ENCODE measurements at places on chromosomes 16 and 17.

GRCh38 chr16:50469744-50470321, 78.4 kb upstream of the NKD1 start:
- no peak for DNase-seq

DNA sequence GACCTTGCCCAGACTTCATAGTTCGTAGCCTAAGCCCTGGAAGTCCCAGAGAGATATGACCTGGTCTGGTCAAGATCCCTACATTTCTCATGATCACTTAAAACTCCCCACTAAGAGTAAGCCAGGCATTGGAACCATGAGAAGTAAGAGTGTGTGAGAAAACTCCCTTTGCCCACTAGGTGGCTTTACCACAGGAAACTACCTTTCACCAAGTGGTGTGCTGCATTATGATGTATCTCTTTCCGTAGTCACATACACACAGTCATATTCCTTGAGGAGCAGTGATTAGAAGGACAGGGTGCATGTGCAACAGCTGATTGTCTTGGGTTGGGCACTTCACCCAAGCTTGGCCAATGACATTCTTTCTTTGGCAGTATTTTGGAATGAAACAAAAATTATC, 639.3 kb downstream of the KCNJ2 start:
- DNase-seq, result no peak

- DNase-seq, result no peak
These were observed 568 bp downstream of the GAS2L2 start for GRCh38 chr17:35752471-35752870.

GRCh38 chr16:30184096-30184890, 891 bp downstream of the CORO1A start:
- DNase-seq, result peak; percentile 23

GRCh38 chr17:17356931-17357270, 53.7 kb downstream of the NT5M start:
- DNase-seq, result no peak

DNA sequence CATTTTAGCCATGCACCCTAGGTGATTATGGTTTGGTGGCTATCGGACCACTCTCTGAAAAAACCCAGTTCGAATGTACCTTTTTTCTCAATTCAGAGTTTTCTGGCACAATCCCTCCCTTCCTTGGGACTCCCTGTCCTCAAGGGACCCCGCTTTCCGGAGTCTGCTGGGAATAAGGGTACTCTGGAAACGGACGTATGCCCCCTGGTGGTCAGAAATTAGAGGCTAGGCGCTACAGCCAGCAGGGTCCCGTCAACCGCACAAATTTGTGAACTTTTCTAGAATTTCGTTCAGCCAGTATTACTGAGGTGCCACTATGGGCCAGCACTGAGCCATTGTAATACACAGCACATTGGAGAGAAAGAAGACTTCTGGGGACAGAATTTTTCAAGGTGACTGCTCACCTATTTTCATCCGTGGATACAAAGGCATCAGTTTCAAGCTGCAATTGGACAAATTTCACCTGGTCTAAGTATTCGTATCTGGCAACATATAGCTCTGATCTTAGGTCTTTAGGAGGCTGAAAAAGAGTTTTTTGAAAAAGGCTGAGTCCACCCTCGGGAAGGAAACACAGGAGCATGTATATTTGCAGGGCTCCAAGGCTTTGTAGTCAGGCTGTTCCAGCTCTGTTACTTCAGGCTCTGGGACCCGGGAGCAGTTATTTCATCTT, 27.1 kb upstream of the CRYBA1 start:
- peak; percentile 78 for DNase-seq

DNA sequence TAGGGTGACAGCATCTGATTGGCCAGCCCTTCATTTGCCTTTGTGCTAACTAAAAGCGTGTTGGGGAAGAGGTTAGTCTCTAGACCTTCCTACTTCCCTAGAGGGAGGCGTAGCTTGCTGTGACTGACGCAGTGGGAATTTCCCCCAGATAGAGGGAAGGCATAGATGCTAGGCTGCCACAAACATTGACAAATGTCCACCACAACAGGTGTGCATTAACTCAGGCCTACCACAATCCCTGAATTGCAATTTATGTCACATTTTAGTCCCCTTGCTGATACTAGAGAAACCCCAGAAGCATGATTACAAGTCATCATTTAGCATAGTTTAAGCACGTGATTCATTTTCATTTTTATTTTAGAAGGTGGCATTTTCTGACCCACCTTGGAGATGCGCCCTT, 76.3 kb upstream of the WSB1 start:
- no peak for DNase-seq

- no peak for DNase-seq
These were observed 161.3 kb upstream of the GSE1 start for GRCh38 chr16:85451641-85452363.

- no peak for DNase-seq
These were observed 452.0 kb downstream of the NPIPA7 start for GRCh38 chr16:16830973-16831372.

DNA sequence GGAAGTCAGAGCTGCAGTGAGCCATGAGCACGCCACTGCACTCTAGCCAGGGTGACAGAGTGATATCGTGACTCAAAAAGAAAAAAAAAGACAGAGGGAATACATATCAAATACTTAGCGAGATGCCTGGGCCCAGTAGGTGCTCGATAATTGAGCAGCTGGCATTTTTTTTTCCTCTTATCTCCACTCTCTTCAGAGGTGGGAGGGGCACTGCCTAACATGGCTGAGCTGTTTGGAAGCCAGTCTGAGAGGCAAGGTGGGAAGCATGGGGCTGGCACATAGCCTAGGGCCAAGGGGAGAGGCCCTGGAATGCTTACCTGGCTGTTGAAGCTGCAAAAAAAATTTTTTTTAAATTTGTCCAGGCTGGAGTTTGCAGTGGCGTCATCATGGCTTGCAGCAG, 38.4 kb downstream of the HIC1 start:
- DNase-seq, result no peak

- DNase-seq, result no peak
These were observed 396.4 kb upstream of the CCL2 start for GRCh38 chr17:33858682-33859081.

- DNase-seq, result no peak
These were observed 5.2 kb downstream of the SLC12A4 start for GRCh38 chr16:67963292-67963661.

DNA sequence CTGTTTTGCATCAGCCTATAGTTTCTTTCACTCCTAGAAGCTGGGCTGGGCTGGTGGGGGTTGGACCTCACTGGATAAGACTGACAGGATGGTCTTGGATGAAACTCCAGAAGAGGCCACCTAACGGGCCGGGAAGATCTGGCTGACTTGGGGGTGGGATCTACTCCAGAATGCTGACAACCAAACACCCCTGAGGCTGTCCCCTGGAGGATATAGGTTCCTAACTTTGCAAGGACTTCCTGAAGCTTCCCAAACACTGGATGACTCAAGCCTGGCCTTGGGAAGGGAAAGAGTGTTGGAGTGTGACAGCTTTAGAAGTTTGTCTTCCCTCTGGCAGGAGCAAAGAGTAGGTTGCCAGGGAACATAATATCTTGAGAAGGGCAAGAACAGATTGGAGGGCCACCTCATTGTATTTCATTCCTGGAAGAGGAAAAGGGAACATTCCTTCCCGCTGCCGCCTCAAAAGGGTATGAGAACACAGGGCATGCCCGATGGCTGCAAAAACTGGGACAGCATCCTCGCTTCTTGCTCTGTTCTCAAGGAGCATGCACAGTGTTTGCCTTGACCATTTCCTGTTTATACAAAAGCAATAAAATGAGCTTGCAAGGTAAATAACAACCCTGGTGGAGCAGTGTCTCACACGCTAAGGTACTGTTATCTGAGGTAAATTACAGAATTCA, 6.8 kb upstream of the CYB5B start:
- peak; percentile 43 for DNase-seq

DNA sequence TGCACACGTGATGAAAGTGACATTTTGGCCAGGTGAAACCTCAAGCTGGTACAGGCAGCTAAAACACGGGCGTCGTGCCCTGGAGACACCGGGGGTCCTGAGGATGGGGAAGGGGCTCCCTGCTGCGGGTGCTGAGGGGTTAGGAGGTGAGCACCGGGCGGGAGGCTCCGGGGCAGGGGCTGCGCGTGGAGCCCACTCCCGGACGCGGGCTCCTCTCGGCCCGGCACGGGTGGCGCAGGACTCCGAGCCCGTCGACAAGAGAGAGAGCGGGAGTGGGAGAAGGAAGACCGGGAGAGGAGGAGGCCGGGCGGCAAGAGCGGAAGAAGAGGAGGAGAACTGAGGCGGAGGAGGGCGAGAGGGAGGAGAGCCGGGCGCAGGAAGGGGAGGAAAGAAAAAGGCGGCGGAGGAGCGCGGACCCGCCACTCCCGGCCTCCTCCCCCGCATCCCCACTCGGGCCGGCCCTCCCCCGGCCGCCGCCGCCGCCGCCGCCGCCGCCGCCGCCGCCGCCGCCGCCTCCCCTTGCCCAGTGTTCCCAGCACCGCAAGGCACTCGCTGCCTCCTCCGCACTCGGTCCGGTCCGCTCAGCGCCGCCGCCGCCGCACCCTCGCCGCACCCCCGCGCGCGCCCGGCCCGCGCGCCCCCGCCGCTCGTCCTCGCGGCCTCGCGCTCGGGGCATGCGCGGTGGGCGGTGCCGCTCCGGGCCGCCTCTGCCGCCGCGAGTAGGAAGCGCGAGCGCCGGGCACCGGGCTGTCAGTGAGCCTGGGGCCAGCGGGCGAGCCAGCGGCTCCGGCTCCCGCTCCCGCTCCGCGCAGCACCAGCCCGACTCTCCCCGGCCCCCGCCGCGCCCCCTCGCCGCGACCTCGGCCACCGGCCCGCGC, at the start of gene PRKCA:
Gene PRKCA, plus strand, starts transcription at position 750 of the 878 bp plus-strand sequence.
- peak; percentile 64 for DNase-seq

GRCh38 chr17:74199306-74200092, 4.0 kb upstream of the RPL38 start:
- no peak for DNase-seq

DNA sequence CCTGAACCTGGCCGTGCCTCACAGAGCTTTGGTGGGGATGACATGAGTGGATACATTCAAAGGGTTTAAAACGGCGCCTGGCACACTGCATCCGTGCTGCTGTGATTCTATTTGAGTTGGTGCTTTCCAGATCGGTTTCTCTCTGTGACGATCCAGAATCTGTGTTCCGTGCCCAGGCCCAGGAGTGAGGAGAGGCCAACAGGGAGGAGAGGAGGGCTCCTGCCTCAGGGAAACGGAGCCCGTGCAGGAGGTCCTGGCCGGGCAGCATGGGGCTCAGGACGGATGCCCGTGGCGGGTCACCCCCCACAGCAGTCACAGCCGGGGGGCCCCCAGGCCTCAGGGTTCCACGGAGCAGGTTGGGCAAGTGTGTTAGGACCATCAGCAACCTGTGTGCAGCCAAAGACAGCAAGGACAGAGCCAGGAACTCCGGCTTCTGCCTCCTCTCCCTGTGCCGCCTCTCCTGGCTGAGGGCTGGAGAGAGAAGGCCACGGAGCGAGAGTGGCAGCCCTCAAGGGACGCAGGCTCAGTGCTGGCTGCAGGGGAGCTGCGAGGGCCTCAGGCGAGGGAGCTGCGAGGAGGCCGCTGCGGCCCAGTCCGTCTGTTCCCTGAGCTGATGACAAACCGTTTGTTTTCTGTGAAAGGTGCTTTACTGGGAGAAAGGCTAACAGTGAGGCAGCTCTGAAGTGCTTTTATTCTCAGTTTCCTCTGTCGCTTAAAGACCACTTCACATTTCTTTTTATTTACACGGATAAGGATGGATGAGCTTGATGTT, 99.3 kb downstream of the METRNL start:
- DNase-seq, result no peak

- no peak for DNase-seq
These were observed 17.9 kb downstream of the PSME3IP1 start for GRCh38 chr16:57167953-57168352.

GRCh38 chr17:46890638-46891037, 32.3 kb upstream of the GOSR2 start:
- DNase-seq, result no peak

DNA sequence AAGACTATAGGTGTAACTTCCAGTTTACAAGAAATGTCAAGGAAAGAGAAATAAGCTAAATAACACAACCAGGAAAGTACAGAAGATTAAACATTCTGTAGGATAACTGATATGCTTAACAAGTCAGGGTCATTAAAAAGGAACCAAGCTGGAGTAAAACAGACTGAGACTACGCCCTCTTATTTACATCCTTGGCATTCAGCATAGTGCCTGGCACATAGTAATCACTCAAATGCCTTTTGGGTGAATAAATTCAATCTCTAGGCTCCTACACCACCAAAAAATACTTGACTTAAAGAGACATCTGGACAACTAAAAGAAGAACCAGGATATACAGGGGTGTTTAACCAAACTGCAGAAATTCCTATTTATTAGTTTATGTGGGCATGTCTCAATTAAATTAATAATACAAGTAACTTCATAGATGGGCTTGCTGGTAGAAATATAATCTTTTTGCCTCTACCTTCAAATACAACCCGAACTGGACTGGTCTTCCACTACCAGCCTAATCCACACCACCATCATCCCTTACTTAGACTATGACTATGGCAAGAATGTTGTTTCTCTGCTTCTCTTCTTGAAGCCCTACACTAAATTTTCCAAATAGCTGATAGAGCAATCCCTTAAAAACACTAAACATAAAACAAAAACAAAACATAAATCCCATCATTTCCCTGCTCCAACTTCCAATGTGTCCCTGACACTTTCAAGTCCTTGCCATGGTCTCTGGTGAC, 47.7 kb upstream of the ULK2 start:
- DNase-seq, result no peak
